Heart right ventricle (tissue), 16 donors: ENCODE measurements at places on chromosomes 3 and 15.

- H3K36me3 ChIP-seq: no peaks in the 10 kb centered on the region
- peaks cover 49% of the 10 kb centered on the region for H3K27me3 ChIP-seq
- DNase-seq: no peak
- no peak overlapping the region for H3K27ac ChIP-seq
- H3K4me1 ChIP-seq: peaks cover 7% of the 10 kb centered on the region
- no peak overlapping the region for H3K4me3 ChIP-seq
Observed at GRCh38 chr3:195757438-195757770, 36.6 kb downstream of the MUC20 start.

DNA sequence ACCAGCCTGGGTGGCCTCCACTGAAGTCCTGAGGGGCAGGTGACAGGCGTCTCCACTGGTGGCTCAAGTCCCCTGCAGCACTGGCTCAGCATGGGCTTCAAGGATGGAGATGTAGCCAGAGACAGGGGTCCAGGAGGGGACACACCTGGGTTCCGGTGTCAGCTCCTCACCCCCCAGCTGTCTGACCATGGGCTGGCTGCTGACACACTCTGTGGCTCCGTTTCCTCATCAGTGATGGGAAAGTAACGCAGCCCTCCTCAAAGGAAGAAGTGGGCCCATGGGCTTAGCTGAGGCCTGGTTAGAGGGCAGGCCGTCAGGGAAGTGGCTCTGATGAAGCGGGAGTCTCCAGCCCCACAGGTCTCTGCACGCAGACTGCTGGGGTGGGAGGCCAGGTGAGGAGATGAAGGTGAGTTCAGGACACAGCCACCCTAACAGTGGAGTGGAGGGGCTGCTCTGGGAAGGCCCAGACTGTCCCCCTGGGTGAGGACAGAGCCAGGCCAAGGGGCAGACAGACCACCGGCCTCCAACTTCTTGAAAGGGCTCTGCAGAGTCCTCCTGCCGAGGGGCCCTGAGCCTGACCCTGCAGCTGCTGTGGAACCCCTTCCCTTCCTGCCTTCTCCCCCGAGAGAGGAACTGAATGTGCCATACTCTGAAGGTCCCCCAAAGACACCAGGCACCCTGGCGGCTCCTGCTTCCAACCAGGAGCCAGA, 24.0 kb downstream of the PSTPIP1 start:
- H3K27me3 ChIP-seq: no peaks in the 10 kb centered on the region
- H3K4me1 ChIP-seq: peaks cover 39% of the 10 kb centered on the region
- no peak overlapping the region for H3K4me3 ChIP-seq
- DNase-seq: no peak
- no peak overlapping the region for H3K27ac ChIP-seq
- H3K36me3 ChIP-seq: no peaks in the 10 kb centered on the region

DNA sequence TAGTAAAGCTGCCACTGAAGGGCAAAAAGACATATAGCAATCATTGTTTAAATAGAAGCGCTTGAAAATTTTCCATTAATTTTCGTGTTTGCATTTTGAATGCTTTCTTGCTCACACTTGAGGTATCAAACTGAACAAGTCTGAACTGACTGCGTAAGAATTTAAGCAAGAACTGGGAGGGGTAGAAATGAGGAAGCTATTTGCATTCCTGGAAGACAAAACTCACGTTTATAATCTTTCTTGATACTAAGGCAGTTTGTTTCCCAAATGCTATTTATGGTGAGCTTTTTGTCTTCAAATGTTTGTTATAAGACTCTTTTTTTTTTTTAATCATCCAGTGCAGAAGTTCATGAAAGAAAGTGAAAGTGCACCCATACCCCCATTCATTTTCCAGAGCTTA, 499.8 kb upstream of the TPRG1 start:
- DNase-seq: no peak
- H3K36me3 ChIP-seq: no peaks in the 10 kb centered on the region
- H3K4me1 ChIP-seq: peaks cover 38% of the 10 kb centered on the region
- H3K27me3 ChIP-seq: no peaks in the 10 kb centered on the region
- no peak overlapping the region for H3K27ac ChIP-seq

DNA sequence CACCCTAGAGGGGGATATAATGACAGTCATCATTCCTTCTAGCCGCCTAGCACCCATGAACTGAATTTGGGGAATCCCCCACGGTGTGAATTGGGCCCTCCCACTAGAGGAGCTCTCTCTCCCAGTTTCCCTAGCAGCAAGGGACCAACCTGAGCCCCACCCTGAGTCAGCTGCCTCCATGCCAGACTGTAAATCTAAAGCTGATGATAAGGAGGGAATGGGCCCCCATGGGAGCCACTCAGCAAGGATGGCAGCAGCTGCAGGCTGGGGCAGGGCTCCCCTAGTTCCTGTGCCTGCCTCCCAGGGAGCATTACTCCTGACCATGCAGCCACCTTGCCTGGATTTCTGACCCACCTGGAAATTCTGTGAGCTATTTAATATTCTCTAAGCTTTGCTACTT, 57.0 kb upstream of the PXYLP1 start:
- no peak overlapping the region for H3K4me3 ChIP-seq
- H3K27ac ChIP-seq: no peak overlapping the region
- no peaks in the 10 kb centered on the region for H3K27me3 ChIP-seq
- no peaks in the 10 kb centered on the region for H3K4me1 ChIP-seq
- no peaks in the 10 kb centered on the region for H3K36me3 ChIP-seq

DNA sequence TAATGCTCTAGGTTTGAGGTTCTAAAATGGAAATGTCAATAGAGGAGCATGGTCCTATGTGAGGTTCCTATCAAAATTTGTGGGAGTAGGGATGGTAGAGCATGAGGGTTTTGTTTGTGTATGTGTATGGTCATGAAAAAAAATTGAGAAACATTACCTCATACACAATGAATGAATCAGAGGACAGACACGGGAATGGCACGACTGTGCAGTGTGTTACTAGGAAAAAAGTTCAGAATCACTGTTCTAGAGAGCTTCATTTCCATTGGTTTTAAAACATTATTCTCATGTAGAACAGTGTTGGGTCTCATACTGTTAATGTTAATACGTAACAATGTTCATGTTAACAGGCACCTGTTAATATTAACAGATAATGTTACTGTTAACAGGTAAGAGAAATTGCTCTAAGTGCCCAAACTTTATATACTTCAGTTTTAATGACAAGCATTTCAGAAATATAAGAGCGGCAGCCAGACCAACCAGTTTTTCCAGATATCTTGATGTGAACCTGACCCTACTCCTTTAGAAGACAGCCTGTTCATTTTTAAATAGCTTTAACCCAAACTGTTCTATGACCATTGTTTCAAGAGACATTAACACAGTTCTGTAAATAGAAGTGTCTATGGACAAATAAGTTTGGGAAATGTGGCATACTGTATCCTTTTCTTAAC, 48.0 kb downstream of the SLC15A2 start:
- H3K4me1 ChIP-seq: no peaks in the 10 kb centered on the region
- DNase-seq: no peak
- no peak overlapping the region for H3K4me3 ChIP-seq
- H3K27me3 ChIP-seq: no peaks in the 10 kb centered on the region
- peaks cover 9% of the 10 kb centered on the region for H3K36me3 ChIP-seq

- peaks cover 29% of the 10 kb centered on the region for H3K36me3 ChIP-seq
- DNase-seq: no peak
- H3K4me3 ChIP-seq: no peak overlapping the region
Observed at GRCh38 chr3:18389108-18389733, 35.9 kb downstream of the SATB1 start.

GRCh38 chr3:13044496-13045240, 28.6 kb downstream of the IQSEC1 start:
- no peak for DNase-seq
- no peak overlapping the region for H3K27ac ChIP-seq
- no peaks in the 10 kb centered on the region for H3K4me1 ChIP-seq
- no peak overlapping the region for H3K4me3 ChIP-seq
- no peaks in the 10 kb centered on the region for H3K27me3 ChIP-seq

DNA sequence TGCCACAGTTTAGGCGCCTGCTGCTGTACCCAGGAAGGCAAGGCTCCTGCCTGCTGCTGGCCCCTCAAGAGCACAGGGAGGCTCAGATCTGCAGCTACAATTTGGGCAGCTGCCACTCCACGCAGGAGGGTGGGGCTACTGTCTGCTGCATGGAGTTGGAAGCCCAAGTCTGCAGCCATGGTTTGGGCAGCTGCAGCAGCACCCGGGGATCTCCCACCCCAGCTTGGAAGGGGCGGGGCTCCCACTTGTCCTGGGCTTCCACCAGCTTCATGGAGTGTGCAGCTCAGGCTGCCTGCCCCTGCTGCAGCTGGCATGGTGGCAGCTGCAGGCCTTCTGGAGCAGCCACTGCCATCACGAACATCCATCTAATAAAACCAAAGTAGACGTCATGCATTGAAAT, 512.9 kb downstream of the PYDC2 start:
- H3K4me1 ChIP-seq: no peaks in the 10 kb centered on the region
- H3K27ac ChIP-seq: no peak overlapping the region
- H3K36me3 ChIP-seq: no peaks in the 10 kb centered on the region
- no peak overlapping the region for H3K4me3 ChIP-seq

DNA sequence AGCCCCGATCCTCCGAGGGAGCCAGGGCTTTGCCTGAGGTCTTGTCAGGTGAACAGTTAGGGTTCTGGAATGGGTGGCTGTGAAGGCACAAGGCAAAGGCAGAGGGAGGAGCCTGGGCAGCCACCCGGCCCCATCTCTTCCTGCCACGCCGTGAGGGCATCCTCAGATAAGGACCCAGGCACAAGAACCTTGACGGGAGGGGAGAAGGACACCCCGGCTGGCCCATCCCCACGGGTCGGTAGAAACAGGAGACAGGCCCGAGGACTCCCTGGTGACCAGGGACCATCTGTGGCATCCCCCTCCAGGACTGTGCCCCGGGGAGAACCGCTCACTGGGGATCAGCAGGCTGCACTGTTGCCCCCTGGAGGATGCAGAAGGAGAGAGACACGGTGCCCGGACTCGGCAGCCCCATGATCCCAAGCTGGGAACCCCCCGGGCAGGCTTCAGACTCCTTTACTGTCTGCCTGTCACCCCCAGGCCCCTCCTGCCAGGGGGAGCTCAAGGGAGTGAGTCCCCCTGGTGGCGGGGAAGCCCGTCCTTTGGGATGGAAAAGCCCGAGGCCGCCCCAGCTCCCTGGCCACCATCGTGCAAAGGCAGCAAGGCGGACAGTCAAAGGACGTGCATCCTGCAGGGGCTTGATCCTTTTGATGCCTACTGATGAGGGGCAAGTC, 12.3 kb upstream of the PCSK6 start:
- no peak overlapping the region for H3K27ac ChIP-seq
- H3K4me3 ChIP-seq: no peak overlapping the region
- no peak for DNase-seq
- no peaks in the 10 kb centered on the region for H3K27me3 ChIP-seq
- peaks cover 32% of the 10 kb centered on the region for H3K4me1 ChIP-seq

DNA sequence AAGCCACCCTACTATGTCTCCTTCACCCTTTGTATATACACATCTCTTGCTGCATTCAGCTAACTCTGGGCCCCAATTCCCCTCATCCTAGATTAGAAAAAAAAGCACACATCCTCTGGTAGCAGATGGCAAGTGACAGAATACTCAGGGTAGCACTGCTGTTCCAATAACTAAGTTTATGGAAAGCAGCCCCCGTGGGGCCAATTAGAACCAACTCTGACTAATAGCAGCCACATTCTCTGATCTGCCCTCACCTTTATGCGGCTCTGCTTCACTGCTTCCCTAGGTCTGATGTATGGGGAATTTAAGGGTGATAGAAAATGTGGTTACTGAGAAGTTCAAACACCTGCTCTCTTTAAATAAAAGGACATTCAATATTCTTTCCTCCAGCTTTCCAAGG, 74.9 kb upstream of the SETMAR start:
- no peaks in the 10 kb centered on the region for H3K27me3 ChIP-seq
- H3K27ac ChIP-seq: no peak overlapping the region
- DNase-seq: no peak
- no peak overlapping the region for H3K4me3 ChIP-seq
- no peaks in the 10 kb centered on the region for H3K4me1 ChIP-seq

DNA sequence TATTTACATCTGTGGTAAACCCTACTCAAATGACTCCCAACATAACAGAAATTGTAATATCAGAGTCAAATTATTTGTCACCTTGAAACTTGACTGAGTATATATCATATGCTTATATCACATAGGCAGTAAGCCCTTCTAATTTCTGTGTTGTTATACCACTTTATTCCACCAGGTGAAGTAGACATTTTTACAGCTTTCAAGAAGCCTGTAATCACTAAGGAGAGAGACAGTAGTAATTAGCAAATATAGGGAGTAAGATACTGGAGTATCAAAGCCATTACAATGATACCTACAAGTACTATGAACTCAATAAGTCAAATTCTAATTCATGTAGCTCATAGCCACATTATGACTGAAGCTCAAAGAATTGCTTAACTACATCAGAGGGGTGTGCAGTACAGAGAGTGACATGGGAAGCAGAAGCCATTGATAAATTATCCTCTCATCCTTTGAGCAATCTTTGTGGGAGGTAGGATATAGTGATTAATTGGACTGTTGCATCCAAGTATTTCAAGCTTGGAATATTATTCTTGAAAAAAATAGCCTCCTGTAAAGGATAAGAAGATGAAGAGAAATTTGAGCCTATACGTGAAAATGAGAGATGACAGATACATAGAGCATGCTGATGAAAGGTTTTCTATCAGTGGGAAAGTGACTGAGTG, 1005.9 kb downstream of the ZPLD1 start:
- no peaks in the 10 kb centered on the region for H3K36me3 ChIP-seq
- no peaks in the 10 kb centered on the region for H3K27me3 ChIP-seq
- H3K4me3 ChIP-seq: no peak overlapping the region
- no peak overlapping the region for H3K27ac ChIP-seq
- no peaks in the 10 kb centered on the region for H3K4me1 ChIP-seq

DNA sequence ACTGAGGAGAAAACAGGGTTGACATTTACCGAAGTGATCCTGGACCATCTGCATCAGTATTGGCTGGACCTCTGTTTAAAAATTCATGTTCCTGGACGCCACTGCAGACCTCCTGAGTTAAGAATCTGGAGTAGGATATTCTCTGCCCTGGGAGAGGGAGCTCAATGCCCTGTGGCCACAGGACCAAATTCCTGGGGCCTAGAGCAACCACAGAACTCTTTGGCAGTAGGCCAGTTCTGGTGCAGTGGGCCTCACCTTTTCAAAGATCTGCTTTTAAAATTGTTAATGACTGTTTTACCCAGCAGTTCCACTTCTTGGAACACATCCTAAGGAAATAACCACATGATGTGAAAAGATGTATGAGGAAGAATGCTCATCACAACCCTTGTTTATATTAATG, 133.3 kb upstream of the ADPGK start:
- no peaks in the 10 kb centered on the region for H3K36me3 ChIP-seq
- H3K27ac ChIP-seq: no peak overlapping the region

DNA sequence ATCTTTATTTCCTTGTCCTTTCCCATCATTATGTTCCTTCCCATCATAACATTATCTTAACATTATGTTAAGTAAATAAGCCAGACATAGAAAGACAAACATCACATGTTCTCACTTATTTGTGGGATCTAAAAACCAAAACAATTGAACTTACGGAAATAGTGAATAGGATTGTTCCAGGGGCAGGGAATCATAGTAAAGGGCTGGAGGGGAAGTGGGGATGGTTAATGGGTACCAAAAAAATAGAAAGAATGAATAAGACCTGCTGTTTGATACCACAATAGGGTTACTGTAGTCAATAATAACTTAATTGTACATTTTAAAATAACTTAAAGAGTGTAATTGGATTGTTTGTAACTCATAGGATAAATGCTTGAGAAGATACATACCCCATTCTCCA, 36.7 kb upstream of the MBNL1 start:
- H3K4me3 ChIP-seq: no peak overlapping the region
- no peak overlapping the region for H3K27ac ChIP-seq
- no peaks in the 10 kb centered on the region for H3K36me3 ChIP-seq
- no peaks in the 10 kb centered on the region for H3K27me3 ChIP-seq
- no peaks in the 10 kb centered on the region for H3K4me1 ChIP-seq

GRCh38 chr15:71476823-71477222, 333.5 kb upstream of the NR2E3 start:
- no peak overlapping the region for H3K4me3 ChIP-seq
- peaks cover 10% of the 10 kb centered on the region for H3K4me1 ChIP-seq
- no peak for DNase-seq
- H3K36me3 ChIP-seq: no peaks in the 10 kb centered on the region
